Substantia nigra (tissue), 51 donors: ENCODE measurements at places on chromosomes 1 and 21.

GRCh38 chr1:44405798-44406736 lies 1.0 kb downstream of the RNF220 start:
- no peak for DNase-seq

GRCh38 chr21:42233067-42233961 lies 14.4 kb downstream of the ABCG1 start:
- DNase-seq: no peak

- no peak for DNase-seq
Measured at GRCh38 chr1:38997901-38998190, 6.8 kb downstream of the AKIRIN1 start.

GRCh38 chr21:30194701-30195299 lies 21.1 kb downstream of the CLDN8 start:
- no peak for DNase-seq

GRCh38 chr1:189429610-189430009 lies 1048.1 kb downstream of the BRINP3 start:
- DNase-seq: no peak

GRCh38 chr1:196861429-196861828 lies 26.4 kb upstream of the CFHR4 start:
- no peak for DNase-seq

GRCh38 chr1:24074817-24075589 lies 36.9 kb downstream of the MYOM3 start:
- DNase-seq: no peak

DNA sequence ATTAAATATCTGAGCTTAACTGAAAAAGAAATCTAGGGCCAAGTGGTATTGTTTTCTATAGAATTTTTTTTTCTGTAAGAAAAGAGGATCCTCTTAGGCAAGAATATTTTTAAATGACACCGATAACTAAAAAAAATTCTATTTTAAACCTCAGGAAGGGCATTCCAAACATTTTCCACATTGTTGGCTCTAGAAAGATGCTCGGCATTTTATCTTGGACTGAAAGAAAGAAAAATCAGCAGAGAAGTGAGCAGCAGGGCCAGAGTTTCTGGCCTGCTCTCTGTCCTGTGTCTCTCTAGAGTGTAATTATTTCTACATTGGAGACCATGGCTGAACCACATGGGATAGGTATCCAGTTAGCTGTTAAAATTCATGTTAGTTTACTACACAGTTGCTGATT lies 192.5 kb upstream of the GREM2 start:
- DNase-seq: no peak

DNA sequence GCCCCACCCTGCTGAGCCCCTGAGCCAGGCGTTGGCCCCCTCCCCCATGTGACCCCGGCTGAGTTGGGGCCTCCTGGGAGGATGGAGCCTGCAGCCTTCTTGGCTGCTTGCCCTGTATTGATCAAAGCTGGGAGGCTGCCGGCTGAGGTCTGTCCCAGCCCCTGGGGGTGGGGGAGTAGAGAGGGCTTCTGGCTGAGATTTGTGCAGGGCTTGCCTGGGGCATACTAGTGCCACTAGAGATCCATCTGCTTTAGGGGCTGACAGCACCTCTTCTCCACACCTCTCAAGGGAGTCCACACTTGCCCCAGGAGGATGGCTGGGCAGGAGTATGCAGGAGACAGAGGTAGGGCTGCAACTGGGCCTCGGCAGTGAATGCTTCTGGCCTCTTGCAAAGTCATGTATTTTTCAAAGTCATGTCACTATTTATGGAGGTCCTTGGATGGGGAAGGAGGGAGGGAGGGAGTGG lies 53.6 kb upstream of the SSBP3 start:
- no peak for DNase-seq

DNA sequence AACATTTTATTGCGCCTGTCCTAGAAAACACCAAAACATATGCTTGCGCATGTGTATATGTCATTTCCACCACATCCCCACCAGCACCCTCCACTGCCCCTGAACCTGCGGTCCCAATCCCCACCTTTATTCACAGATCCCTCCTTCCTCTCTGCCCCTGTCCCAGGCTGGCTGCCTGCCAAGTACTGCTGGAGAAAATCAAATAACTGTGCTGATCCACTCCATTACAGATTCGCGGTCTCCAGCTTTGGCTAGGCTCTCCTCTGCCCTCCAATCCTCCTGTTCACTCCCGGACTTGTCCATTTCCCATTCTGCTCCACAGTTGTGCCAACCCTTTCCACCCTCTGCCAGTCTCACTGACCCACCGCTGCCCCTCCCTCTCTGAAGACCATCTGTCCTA lies 59.3 kb upstream of the GJB5 start:
- no peak for DNase-seq

- no peak for DNase-seq
Measured at GRCh38 chr21:35582731-35583130, 477.6 kb downstream of the SETD4 start.

DNA sequence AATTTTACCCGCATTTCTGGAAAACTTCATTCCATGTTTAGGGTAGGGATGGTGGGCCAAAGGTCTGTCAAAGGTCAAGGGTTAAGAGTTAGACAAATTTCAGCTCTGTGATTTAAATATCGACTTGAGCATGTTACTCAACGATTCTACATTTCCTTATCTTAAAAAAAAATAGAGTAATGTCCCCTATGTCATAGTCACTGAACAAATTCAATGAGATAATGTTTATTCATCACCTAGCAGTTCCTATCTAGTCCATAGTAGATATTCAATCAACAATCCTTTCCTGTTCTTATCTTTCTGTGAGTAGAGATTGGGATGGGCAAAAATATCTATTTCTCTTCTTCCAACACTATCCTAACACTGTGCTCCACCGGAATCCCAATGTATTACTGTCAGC lies 1.1 kb upstream of the DYNLT5 start:
- no peak for DNase-seq

GRCh38 chr1:163054181-163054591 lies 15.0 kb upstream of the RGS4 start:
- no peak for DNase-seq

DNA sequence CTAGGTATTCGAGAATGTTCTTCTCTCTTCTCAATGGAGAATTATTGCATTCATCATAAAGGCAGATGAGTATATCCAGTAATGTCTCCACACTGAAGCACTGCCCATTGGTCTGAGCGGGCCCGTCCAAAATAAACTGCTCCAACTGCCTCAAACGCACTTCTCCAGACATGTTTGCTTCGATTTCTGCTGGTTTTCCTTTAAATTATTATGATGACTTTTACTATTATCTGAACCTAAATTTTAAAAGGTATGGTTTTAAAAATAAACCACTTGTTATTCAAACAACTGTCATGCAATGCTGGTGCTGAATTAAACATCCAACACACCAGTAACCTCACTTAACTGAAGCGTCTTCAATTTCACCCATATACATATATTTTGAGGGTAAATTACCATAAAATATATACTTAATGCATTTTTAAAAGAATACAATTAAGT lies 1.3 kb downstream of the CDC42BPA start:
- DNase-seq: no peak

GRCh38 chr1:1955621-1956094 lies 36.6 kb upstream of the TMEM52 start:
- DNase-seq: no peak

DNA sequence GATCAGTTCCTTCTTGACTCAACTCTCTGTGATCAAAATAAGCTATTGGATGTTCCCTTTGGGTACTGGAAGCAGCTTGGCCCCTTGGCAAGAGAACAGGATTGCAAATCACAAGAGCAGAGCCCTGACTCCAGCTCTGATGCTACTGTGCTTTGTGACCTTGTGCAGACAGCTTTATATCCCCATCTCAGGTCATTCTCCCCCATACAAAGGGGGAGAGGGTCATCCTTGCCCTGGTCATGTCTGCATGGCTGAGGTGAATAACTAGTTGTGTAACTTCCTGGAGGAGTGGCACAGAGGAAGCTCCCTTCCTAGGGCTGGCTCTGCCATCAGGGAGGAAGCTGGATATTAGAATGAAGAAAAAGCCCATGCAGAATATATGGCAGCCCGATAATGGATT lies 142.9 kb downstream of the DHRS3 start:
- no peak for DNase-seq

DNA sequence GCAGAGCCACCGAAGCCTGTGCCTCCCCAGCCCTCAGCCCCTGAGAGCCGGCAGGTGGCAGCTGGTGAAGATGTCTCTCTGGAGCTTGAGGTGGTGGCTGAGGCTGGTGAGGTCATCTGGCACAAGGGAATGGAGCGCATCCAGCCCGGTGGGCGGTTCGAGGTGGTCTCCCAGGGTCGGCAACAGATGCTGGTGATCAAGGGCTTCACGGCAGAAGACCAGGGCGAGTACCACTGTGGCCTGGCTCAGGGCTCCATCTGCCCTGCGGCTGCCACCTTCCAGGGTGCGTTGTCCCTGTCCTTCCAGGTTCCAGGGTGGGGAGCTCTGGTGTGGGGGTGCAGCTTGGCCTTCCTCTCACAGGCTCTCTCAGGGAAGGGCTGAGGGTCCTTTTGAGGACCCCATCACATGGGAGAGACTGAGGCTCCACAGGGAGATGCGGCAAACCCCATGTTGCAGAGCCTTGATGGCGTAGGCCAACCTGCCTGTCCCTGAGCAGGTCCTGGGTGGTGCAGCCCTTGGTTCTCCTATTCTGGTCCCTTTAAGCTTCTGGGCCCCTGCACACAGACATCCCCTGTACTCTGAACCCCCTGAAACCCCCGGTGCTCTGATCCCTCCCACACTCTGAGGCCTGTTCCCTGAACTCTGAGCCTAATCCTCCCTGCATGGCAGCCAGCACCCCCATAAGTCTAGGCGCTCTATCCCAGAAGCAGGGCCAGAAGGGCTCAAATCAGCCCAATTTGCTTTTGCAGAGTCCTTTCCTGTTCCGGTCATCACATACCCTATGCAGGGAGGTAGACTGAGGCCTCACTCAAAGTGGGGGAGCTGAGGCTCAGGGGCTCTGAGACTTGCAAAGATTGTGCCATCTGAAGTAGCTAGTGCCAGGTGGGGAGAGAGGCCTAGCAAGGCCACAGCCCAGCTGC lies 88.5 kb downstream of the TRIM11 start:
- no peak for DNase-seq

DNA sequence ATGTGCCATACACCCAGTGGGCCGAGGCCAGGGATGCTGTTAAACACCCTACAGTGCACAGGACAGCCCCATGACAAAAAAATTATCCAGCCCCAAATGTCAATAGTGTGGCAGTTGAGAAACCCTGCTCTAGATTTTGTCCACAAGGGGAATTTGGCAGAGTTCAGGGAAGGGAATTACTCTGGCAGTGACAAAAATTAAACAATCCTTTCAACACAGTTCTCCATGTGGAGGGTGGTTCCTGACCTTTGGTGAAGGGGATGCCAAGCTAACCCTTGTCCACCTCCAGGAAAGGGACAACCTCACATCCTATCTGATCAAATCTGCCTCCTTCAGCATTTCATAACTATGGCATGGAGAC lies 28.4 kb upstream of the CD84 start:
- no peak for DNase-seq

DNA sequence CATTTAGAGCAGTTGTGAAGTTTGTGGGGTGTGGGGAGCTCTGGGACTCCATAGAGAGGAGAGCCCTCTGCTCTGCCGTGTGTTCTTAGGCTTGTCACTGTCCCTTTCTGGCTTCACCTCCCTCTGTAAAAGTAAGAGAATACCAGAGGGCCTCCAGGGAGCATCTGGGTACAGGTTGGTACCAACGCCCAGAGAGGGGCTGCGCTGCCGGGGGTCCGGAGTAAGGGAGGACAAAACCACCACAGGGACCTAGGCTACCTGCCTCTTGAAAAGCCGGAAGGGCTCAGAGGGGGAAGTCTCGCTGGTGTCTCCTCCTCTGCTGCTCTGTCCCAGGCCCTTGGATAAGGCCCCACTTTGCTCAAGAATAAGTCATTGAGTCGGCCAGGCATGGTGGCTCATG lies 3.1 kb upstream of the TINAGL1 start:
- DNase-seq: no peak

GRCh38 chr1:8679929-8680663 lies 137.3 kb downstream of the RERE start:
- no peak for DNase-seq

GRCh38 chr1:83083589-83084224 lies 915.2 kb downstream of the TTLL7 start:
- DNase-seq: no peak

DNA sequence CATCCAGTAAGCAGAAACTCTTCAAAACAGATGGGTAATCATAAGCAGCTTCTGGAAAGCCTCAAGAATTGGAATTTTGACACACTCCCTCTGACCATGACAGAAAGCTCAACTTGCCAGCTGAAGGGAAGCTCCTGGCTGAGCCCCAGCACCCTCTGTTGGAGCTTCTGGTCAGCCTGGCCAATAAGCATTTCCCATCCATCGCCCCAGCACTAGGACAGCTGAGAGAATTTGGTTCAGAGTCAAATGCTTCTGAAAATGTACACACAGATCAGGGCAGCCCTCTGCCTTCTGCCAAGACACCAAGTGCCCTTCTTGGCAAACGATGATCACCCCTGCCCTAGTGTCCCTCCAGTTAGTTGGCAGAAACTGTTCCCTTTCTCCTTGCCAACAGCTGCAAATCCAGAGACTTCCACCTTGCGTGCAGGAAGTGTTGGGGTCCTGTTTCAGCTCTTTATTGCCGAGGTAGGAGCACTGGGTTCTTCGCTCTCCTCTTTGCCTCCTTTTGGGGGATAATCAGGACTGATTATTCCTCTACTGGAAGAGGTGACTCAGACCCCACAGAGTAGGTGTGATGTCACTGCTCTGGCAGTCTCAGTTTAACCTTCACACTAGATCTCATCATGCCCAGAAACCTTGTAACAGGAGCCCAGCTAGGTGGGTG lies 11.9 kb downstream of the PIGV start:
- DNase-seq: peak; percentile 74

DNA sequence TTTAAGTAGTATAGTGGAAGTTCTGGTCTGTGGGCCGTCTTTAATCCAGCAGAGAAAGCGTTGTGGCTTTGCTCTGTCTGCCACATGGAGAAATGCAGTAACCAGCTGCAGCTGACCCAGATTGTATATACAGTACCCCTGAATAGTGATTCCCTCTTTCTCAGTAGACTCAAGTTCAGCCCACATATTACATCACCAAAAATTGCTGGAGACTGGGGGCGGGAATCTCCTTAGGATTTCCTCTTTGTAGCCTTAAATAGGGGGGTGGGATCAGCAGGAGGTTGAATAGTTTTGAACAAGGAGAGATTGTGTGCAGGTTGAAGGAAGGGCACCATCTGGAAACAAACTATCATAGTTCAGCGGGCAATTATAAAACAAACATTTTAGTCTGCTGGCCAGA lies at the start of gene ANGPTL1:
Gene ANGPTL1 (minus strand): TSS at position 134 of the 400 bp plus-strand sequence. CDS start 5,301 bp downstream, outside the sequence.
- DNase-seq: no peak

- no peak for DNase-seq
Measured at GRCh38 chr21:42691901-42692559, 38.6 kb downstream of the PDE9A start.

DNA sequence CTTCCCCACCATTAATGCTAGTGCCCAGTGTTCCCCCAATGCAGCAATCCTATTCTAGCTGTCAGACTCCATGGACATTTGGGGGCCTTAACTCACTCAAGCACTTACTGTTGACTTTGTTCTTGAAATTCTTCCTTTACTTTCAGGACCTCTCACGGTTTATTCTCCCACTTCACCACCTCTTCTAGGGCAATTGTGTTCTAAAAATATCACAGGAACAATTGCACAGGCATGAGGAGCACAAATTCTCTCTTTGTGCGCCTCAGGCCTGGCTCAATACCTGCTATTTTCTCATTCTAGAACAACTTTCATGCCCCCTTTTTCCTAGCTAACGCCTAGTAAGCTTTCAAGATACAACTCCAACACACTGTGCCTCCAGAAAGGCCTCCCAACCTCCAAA lies 7.3 kb downstream of the MAB21L3 start:
- no peak for DNase-seq

- DNase-seq: no peak
Measured at GRCh38 chr1:152112101-152112884, 3.0 kb downstream of the TCHH start.
